ENCODE measurements at places on chromosomes 16 and 17.

GRCh38 chr17:78486946-78487680 is 90.1 kb downstream of the DNAH17 start:
- no peak for DNase-seq

DNA sequence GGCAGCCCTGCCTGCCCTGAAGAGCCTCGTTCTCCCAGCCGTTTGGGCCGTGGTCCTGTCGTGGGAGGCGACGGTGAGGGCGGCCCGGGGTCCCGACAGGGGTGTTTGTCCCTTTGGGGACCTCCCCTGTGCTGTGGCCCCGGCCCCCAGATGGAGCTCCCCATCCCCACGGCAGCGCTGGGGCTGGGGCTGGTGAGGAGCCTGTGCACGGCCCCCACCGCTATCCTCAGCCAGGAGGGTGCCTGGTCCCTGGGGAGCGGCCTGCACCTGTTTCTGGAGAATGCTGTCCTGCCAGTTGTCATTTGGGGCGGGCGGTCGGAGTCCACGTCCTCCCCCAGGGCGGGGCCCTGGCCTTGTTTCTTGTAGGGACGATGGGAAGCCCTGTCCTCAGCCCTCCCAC is 6.6 kb downstream of the CAPN15 start:
- DNase-seq: no peak

DNA sequence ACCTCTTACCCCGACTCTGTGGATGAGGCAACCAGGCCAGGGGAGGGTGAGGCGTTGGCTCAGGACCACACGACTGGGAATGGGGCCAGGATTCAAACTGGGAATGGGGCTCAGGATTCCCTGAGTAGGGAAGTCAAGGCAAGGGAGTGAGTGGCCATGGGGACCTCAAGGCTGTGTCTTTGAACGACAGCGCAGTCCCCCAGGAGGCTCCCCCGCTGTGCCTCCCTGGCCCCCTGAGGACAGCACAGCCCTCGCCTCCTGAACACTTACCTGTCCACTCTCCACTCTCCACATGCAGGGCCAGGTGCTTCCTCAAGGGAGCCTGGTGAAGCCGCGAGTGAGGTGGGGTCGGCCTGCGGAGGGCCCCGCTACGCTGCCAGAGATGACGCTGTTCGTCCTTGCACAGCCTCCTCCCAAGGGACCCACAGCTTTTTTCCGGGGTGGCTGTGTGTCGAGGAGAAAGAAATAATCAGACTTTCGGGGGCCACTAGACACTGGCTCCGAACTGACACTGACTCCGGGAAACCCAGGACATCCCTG is 6.9 kb downstream of the ZNF469 start:
- DNase-seq: no peak

DNA sequence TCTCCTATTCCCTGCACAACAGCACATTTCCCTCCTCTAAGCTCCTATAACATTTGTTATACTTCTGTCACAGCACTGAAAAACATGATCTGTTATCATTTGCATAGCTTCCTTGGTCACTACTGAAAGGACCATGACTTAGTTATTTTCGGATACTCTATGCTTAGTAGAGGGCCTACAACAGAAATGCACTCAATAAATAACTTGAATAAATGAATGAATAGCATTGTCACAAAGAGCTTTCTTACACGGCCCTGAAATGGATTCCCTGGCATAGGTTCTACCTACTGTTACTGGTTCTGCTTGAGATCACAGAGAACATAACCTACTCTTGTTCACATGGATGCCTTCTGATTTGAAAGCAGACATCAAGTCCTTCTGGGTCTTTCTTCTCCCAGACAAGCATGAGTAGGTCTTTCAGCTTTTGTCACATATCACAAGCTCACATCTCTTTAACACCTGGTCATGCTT is 41.6 kb downstream of the MYO1D start:
- no peak for DNase-seq

GRCh38 chr16:77777745-77778144 is 10.6 kb upstream of the VAT1L start:
- no peak for DNase-seq

- DNase-seq: no peak
Measured at GRCh38 chr17:78679495-78680395, 102.3 kb downstream of the CYTH1 start.

DNA sequence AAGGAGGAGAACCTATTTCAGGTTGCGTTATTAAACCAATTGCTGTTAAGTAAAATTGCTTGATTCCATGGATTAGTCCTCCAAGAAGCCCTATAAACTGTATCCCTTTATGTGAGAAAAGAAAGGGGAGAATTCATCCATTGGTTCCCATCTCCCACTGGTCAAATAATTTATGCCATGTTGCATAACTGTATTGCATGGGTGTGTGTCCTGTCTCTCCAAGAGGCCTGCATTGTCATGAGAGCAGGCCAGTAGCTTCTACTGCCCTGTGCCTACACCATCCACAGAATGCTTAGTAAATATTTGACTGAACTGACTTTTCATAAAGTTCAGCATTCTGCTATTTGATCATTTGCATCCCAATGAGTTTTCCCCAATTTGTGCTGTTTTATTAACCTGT is 11.7 kb upstream of the TOB1 start:
- no peak for DNase-seq

DNA sequence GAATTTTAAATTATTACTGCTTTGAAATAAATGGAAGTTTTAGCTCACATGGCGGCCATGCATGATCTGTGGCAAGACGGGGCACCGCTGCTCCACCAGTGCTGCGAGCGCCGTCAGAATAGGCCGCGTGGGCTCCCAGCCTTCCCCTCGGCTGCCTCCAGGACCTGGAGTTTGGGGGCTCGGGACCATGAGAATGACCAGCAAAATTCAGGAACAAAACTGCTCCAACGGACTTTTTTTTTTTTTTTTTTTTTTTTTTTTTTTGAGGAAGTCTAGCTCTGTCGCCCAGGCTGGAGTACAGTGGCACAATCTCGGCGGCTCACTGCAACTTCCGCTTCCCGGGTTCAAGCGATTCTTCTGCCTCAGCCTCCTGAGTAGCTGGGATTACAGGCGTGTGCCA is 38.3 kb upstream of the AKAP1 start:
- DNase-seq: no peak

GRCh38 chr16:105521-105920 is 27.5 kb downstream of the MPG start:
- no peak for DNase-seq

- DNase-seq: no peak
Measured at GRCh38 chr17:2563061-2563460, 30.4 kb upstream of the PAFAH1B1 start.

DNA sequence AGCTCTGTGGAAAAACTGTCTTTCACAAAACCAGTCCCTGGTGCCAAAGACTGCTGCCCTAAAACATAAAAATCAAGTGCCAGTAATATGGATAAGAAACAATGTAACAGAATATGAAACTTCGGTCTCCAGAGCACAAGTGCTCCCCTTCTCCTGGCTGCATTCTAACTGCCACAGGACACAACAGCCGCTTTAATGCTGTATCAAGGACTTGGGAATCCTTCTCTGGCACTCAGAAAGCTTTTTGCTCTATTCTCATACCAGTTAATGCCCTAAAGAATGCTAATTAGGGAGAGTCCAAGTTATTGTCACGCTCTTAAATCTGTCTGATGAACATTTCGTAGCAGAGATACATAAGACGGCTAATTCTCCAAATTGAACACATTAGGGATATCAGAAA is 90.9 kb downstream of the PARN start:
- DNase-seq: no peak

DNA sequence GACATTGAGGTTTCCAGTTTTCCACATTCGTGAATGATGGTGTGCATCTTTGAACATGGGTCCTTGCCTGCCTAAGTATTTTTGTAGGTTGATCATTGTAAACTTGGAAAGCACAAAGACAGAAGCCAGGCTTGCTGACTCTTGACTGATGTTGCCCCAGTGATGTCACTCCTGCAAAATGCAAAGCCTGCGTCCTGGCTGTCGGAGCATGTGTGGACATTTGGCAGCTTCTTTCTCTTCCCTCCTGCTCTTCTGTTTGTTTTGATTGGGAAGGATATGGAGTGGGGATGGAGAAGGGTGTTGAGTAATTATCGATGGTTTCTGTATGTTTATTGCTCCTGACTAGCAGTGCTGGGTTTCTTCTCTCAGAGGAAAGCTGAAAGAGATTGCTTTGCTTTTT is 3.2 kb downstream of the NDE1 start:
- DNase-seq: no peak

DNA sequence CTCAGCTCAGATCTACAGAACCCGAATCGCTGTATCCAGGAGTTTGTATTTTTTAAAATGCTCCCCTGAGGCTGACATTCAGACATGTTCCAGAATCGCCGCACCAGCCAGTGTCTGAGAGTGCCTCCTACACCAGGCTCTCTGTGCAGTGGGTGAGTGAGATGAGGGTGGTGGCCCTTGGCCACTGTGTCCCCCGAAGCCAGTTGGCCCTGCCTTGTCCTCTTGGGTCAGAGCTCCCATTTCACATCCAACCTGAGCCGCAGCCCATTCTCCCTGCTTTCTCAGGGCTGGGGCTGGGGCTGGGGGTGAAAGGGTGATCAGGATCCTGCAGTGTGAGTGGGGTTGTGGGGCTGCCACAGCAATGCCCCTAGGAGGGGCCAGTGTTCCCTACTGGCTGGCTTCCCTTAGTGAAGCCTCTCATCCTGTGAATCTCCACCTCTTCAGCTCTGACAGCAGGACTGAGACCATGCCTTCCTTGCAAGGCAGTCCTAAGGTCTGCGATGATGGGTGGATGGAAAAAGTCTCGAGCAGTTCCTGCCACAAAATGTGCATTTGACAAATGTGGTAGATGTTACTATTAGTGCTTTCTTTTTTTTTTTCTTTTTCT is 12.9 kb upstream of the MYCBPAP start:
- no peak for DNase-seq
